ENCODE measurements at places on chromosomes 13 and 19.

- no peak for DNase-seq
Observed at GRCh38 chr13:23427881-23428528, 5.5 kb downstream of the SACS start.

- DNase-seq: no peak
Observed at GRCh38 chr19:13985771-13986347, 20.3 kb downstream of the RFX1 start.

- no peak for DNase-seq
Observed at GRCh38 chr19:6876748-6877147, 10.6 kb upstream of the ADGRE1 start.

DNA sequence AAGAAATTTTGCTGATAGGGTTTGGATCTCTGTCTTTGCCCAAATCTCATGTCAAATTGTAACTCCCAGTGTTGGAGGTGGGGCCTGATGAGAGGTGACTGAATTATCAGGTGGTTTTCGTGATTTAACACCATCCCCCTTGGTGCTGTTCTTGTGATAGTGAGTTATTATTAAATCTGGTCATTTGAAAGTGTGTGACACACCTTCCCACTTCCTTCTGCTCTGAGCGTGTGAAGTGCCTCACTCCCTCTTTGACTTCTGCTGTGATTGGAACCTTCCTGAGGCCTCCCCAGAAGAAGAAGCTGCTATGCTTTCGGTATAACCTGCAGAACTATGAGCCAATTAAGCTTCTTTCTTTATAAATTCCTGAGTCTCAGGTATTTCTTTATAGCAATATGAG is 632.0 kb downstream of the SLITRK5 start:
- DNase-seq: no peak

GRCh38 chr13:20369886-20370361 is 137.8 kb upstream of the GJB6 start:
- DNase-seq: no peak

DNA sequence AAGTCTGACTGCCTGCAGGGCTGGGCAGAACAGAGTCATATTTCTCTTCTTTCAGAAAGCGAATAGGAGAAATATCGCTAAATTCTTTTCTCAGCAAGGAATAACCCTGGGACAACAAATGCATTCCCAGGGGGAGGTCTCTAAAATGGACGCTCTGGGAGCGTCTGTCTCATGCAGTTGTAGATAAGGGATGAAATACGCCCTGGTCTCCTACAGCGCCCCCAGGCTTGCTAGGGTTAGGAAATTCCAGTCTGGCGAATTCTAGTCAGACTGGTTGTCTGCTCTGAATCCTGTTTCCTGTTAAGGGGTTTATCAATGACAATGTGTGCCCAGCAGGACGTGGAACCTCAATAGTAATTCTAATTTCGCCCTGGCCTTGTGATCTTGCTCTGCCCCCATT is 1214.1 kb downstream of the DIAPH3 start:
- no peak for DNase-seq

GRCh38 chr13:67353031-67353430 is 122.9 kb upstream of the PCDH9 start:
- DNase-seq: no peak

GRCh38 chr13:76414320-76414719 is 471.9 kb downstream of the KCTD12 start:
- DNase-seq: no peak

GRCh38 chr13:24108615-24108965 is 51.9 kb upstream of the SPATA13 start:
- DNase-seq: no peak

- DNase-seq: no peak
Observed at GRCh38 chr13:61670384-61671161, 254.9 kb upstream of the PCDH20 start.

- DNase-seq: no peak
Observed at GRCh38 chr13:110286833-110287819, 19.8 kb downstream of the COL4A1 start.

GRCh38 chr19:5407356-5407755 is 47.9 kb upstream of the ZNRF4 start:
- DNase-seq: no peak

DNA sequence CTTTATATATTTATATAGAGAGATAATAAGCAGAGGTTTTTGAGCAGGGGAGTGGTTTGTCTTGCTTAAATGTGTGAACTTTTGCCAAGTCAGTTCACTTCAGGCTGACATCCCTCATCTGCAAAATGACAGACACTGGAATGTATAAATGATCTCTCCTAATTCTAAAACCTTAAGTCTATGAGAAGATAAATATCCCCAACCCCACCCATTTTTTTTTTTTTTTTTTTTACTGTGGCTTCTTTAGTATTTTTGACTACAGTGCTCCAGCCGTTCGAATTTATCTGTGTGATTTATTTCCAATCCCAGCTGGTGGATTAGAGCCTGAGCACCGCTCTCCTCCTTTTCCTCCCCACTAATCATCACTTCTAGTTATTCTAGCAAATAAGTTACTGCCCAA is 234.8 kb downstream of the DACH1 start:
- DNase-seq: no peak

- DNase-seq: no peak
Observed at GRCh38 chr19:50167314-50167721, 4.2 kb upstream of the IZUMO2 start.

Measured in AG09309 (cell line).